ENCODE measurements at places on chromosomes 16 and 17.

DNA sequence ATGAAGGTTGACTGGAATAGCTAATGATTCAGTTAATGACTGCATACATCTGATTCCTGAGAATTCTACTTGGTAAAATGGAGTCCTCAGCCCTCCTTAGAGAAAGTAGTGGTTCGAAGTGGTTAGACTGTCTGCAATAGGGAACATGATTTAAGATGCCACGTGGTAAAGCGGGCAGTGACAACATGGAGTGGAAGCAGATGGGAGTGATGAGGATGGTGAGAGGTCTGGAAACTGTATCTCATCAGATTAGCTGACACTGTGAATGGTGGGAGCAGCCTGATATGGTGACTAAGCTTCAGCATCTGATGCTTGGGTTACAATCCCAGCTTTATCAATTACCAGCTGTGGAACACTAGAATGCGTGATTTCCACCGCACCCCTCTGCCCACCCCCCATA is 8.4 kb downstream of the CDH11 start:
- DNase-seq = no peak

DNA sequence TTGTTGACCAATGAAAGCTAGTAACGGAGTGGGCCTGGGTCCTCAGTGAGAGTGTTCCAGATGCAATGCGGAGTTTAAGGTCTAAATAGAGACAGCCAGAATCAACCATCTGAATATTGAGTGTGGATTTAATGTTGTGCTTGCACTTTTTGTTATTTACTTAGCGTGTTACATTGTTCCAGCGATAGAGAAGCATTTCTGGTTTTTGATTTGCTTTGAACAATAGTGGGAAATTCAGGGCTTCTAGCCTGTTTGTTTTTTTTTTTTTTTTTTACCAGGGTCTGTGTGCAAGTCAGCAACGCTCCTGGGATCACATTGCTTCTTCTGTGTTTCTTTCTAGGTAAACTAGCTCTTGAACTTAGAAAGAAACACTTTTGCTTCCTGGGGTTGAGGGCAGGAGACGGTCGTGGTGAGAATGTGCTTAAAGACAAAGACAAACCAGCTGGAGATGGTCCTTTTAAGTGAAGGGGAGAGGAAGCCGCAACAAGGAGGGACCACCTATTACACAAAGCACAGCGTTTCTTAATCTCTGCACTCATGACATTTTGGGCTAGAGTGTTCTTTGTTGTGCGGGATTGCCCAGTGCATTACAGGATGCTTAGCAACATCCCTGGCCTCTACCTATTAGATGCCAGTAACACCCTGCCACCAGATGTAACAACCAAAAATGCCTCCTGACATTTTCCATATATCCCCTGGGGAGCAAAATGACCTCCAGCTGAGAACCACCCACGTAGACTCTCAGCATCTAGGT is 119.2 kb downstream of the MAP2K6 start:
- DNase-seq = no peak

DNA sequence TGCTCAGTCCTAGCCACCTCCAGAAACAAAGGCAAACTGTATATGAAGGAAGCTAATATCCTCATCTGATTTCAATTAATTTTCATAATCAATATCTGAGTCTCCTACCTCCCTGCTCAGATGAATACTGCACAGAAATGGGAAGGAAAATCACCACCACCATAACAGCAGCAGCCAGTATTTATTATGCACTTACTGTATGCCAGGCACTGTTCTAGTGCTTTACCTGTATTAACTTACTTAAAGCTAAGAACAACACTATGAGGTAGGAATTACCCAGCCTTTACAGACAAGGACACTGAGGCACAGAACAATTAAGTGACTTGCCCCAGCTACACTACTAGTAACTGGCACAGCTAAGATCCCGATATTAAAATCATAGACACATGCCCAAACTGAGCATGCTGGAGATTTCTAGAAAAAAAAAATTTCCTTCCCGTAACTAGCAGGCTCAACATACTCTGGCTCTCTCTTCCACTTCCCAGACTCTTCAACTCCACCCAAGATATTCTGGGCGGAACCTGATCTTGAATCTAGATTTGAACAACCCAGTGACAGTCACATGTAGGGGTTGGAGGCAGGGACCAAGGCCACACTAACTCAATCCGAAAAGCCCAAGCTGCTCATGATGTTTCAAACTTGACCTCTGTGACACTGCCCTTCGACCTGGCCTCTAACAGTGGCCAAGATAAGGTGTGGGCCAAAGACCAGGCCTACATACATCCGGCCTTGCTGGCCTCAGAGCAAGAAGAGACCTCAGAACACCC is 3.9 kb downstream of the TRIM25 start:
- DNase-seq = no peak

DNA sequence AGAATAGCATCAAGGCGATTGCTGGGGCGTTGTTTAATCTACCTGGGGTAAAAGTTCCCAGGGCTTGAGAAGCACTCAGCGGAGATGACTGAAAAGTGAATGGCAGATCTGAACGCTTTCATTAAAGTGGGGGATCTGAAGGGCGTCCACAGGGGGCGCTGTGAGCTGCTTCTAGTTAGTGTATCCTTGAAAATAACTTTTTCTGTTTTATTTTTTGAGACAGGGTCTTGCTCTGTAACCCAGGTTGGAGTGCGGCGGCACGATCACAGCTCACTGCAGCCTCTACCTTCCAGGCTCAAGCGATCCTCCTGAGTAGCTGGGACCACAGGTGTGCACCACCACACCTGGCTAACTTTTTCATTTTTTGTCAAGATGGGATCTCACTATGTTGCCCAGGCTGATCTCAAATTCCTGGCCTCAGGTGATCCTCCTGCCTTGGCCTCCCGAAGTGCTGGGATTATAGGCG is 360.4 kb downstream of the SEC14L1 start:
- DNase-seq = no peak

- no peak for DNase-seq
Observed at GRCh38 chr17:14621826-14622614, 321.1 kb downstream of the HS3ST3B1 start.

GRCh38 chr16:47016700-47017133 is 43.2 kb upstream of the DNAJA2 start:
- no peak for DNase-seq

DNA sequence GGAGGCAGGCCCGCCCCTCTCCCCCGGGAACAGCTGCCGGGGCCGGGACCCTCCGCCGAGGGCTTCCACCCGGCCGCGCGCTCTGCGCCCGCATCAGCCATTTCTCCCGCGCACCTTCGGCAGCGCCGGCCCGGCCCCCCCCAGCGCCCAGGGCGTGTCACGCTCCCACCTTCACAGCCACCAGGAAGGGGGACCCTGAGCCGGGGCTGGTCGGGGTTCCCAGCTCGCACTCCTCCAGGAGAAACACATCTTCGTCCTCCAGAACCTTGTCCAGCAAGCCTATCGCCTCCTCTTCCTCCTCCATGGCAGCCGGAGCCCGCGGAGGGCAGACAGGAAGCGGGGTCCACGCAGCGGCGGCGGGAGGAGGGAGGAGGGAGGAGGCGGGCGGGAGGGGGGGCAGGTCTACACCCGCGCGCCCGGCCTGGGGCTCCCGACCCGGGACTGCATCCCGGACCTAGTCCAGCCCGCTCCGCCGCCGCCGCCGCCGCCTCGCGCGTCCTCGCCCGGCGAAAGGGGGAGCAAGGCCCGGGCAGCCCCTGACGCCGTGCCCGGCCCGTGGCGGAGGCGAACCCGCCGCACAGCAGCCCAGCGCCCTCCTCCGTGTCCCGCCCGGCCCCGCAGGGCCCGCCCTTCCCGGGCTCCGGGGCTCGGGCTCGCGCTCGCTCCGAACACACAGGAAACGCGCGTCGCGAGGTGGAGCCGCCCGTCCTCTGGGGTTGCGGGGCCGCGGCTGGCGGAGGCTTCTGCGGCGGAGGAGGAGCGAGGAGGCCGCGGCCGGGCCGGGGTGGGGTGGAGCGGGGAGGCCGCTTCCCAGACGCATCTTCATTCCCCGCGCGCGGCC is 70.8 kb downstream of the ABR start:
- DNase-seq = peak; percentile 67

- no peak for DNase-seq
Observed at GRCh38 chr16:74738816-74739215, 35.8 kb downstream of the FA2H start.

All from lung (tissue), 17 donors.